NCI-H1105 (cell line): ENCODE measurements at places on chromosomes 3 and 15.

- DNase-seq: no peak
These were observed 15.2 kb downstream of the SLTM start for GRCh38 chr15:58918239-58918638.

DNA sequence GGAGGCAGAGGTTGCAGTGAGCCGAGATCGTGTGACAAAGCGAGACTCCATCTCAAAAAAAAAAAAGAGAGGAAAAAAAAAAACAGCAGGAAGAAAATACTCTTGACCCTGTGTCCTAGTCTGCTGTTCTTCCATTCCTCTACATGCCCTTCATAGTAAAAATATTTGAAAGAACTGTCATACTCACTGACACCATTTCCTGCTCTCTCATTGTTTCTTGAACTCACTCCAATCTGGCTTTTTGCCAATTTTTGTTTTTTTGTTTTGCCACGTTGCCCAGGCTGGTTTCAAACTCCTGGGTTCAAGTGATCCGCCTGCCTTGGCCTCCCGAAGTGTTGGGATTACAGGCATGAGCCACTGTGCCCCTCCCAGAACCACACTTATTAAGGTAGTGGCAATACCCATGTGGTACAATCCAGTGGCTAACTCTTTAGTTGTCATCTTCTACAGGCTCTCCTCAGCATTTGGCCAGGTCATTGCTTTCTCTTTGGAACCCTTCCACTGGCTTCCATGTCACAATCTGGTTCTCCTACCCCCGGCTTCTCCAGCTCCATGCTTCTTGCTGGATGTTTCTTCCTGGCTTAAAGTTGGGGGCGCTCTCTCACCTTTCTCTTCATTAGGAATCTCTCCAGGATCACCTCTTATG lies 238.2 kb upstream of the C2CD4B start:
- DNase-seq: no peak

- DNase-seq: no peak
These were observed 959 bp upstream of the RASA2 start for GRCh38 chr3:141485641-141486495.

- no peak for DNase-seq
These were observed 156.9 kb upstream of the RASGRP1 start for GRCh38 chr15:38721568-38721945.

- DNase-seq: no peak
These were observed 6.9 kb downstream of the DUOXA2 start for GRCh38 chr15:45121020-45121419.

- DNase-seq: no peak
These were observed 50.6 kb downstream of the B3GNT5 start for GRCh38 chr3:183303690-183304089.

DNA sequence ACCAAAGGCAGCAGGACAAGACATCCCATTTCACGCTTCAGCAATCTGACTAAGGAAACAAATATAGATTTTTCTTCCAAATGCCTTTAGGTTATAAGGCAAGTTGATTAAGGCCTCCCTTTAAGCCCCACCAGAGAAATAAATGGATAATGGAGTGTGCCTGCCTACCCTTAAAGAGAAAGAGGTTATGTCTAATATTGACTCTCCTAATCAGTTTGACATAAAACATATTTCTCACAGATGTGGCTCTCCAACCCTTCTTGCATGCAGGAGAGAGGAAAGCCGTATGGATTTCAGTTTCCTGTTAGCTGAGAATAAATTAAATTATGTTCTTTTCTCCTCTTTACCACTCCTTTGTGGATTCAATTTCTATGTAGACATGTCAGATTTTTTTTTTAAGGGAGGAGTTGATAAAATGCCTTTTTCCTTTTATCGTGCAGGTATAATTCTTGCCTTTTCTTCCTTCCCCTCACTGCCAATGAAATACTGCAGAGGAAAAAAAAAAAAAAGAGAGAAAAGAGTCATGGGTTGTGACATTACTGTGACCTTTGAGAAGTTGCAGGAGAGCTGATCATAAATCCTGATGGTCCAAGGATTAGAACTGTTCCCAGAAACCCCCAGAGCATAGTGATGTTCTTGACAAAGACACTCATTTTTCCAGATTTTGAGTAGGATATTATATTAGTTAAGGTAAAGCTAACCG lies 355.3 kb upstream of the SLCO3A1 start:
- no peak for DNase-seq

GRCh38 chr15:101399431-101399830 lies 90.1 kb downstream of the PCSK6 start:
- DNase-seq: no peak

- DNase-seq: peak; percentile 40
These were observed 50.3 kb downstream of the LHFPL4 start for GRCh38 chr3:9503283-9503682.

DNA sequence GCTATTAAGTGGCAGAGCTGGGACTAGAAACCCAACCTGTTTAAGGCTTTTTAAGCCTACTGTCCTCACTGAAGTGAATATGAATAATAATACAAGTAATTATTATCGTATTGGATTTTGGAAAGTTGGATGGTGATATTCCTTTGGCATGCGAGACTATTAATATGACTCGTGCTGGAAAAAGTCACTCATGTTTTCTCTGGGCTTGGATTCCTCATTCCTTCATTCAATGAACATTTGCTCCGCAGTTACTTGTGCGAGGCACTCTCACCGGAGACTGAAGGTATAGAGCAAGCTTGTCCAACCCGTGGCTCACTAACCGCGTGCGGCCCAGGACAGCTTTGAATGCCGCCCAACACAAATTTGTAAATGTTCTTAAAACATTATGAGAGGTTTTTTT lies 694 bp downstream of the PLAAT1 start:
- DNase-seq: no peak

GRCh38 chr3:27219127-27219845 lies 149.9 kb downstream of the NEK10 start:
- no peak for DNase-seq

DNA sequence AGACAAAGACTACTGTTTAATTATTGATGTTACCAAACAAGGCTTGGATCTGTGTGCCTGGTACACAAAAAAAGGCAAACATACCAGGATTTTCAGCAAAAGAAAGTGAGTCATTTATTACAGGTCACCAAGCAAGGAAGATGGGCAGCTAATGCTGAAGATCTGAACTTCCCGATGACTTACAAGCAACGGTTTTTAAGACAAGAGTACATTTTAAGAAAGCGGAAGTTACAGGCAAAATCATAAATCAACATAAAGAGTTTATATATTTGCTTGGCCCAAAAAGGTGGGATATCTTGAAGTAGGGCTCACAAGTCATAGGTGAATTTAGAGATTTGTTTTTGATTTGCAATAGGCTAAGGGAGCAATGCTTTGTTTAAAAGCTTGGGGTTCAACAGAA lies 125.4 kb upstream of the SPATA16 start:
- DNase-seq: no peak

GRCh38 chr3:122969585-122970469 lies 57.7 kb downstream of the SEMA5B start:
- DNase-seq: no peak

- DNase-seq: no peak
These were observed 41.2 kb downstream of the CEP63 start for GRCh38 chr3:134527037-134527436.

DNA sequence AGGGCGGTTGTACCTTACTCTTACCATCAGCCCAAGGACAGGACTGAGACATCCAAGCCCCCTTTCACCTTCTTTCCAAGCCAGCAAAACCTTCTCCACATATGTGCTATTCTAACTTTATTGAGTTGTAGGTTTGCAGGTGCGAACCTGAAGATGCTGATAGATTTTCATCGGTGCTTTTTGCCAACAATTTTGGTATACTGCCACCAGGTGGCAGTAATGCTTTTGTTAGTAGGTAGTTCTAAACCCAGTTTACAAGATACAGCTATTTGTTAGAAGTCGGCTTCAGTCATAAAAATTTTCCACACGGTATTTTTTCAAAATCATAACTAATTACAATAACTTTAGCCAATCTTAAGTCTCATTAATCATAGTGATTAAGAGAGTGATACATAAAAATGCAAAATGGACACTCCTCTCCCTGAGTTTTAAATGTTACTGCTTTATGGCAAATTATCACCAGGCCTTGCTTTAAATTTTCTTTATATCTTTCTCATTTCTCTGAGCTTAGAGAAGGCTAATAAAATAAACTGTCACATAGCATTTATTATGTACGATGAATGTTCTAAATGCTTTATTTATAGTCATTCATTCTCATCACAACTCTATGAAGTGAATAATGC lies 636 bp downstream of the TBC1D21 start:
- DNase-seq: no peak

GRCh38 chr3:57733790-57734189 lies 22.3 kb upstream of the SLMAP start:
- no peak for DNase-seq

DNA sequence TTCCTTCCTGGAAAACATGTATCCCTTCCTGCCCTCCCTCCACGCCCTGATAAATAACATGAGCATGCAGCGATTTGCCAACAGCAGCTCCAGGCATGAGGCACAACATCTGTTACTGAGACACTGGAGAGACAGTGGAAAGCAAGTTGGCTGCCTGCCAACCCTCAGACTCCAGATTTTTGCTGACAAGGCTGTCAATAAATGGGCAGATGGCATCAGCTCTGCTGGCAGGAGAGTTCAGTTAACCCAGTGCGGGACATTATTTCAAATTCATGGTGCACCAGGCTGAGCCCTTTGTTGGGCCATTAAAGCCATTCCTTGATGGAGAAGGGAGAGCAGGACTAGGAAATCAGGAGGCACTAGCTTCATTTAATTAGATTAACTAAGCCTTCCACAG lies 293.3 kb downstream of the MEX3B start:
- DNase-seq: peak; percentile 78

- peak; percentile 71 for DNase-seq
These were observed 24.8 kb downstream of the AADAC start for GRCh38 chr3:151838574-151839312.

DNA sequence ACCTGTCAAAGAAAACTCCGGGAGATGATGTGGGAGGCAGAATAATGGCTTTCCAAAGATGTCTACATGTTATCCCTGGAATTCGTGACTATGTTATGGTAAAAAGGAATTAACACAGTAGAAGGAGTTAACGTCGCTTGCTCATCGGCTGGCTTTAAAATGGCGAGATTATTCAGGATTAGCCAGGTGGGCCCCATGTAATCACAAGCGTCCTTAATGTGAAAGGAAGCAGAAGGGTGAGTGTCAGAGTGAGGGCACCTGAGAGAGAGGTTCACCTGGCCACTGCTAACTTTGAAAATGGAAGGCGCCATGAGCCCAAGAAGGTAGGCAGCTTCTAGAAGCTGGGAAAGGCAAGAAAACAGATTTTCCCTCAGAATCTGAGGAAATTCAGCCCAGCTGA lies 557.2 kb downstream of the EPHB1 start:
- no peak for DNase-seq

DNA sequence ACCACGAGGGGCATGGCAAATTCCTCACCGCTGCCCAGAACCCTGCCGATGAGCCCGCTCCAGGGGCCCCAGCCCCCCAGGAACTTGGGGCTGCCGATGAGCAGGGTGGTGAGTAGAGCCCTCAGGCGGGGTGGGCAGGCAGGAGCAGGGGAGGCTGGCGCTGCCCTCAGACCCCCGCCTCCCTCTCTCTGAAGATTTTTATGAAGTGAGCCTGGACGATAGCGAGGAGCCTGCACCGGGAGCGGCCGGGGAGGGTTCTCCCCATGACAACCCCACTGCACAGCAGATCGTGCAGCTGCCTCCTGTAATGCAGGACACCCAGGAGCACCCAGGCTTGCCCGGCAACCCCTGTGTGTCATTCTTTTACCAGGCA lies 56.7 kb upstream of the UBE2Q2 start:
- DNase-seq: no peak

- DNase-seq: no peak
These were observed 177.5 kb downstream of the STT3B start for GRCh38 chr3:31710123-31710803.

- DNase-seq: no peak
These were observed 544 bp upstream of the TIMMDC1 start for GRCh38 chr3:119497820-119498185.

DNA sequence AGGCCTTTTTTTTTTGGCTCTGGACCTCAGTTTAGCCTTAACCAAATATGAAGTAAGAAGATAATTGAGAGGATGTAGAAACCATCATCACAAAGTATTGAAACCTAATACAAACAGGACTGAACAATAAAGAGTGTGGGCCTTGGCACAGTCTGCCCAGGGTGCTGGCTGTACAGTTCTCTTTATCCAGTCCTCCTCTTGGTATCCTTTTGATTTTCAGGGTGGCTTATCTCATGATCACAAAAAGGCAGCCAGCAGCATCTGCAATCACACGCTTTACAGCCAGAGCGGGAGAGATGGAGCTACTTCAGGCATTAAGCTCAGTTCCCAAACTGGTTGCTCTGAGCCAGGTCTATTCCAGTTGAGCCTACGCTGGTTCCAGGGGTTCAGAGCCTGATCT lies 239.7 kb downstream of the RPLP1 start:
- no peak for DNase-seq

GRCh38 chr3:76028774-76029173 lies 243.4 kb upstream of the ZNF717 start:
- no peak for DNase-seq

DNA sequence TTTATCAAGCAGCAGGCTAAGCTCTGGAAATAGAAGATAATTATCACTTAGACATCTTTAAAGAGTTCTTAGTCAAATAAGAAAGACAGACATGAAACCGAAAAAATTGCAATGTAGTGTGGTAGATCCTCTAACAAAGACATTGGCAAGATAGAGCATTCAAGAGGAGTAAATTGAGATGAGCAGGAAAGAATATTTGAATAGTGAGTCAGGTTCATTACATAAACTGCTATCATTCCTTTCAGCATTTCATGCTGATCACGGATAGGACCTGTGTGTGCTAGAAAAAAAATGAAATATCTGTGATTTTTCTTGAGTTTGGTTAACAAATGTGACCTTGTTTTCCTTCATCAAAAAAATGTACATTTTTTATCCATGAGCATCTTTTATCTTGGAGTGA lies 460.9 kb downstream of the OTOL1 start:
- no peak for DNase-seq

DNA sequence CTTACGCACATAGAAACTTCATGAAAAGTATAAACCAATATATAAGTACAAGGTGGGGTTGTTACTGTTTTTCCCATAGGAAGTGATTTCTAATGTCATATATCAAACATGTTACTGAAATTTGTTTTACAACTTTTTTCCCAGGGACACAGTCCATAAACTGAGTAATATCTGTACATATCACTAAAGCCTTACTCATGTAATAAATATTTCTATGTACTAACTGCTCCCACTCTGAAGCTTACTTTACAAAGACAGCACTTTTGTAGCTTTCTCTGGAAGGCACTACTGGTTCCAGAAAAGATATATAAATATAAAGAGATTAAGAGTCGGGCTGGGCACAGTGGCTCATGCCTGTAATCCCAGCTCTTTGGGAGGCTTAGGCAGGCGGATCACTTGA lies 91.7 kb downstream of the MYO5A start:
- DNase-seq: no peak
